GM12878 (cell line): ENCODE measurements at places on chromosomes 2 and 18.

- no peak for DNase-seq
These were observed 396.2 kb downstream of the ZNF516 start for GRCh38 chr18:76098674-76099411.

- DNase-seq = no peak
These were observed 1102.4 kb upstream of the ZEB2 start for GRCh38 chr2:145622285-145622684.

DNA sequence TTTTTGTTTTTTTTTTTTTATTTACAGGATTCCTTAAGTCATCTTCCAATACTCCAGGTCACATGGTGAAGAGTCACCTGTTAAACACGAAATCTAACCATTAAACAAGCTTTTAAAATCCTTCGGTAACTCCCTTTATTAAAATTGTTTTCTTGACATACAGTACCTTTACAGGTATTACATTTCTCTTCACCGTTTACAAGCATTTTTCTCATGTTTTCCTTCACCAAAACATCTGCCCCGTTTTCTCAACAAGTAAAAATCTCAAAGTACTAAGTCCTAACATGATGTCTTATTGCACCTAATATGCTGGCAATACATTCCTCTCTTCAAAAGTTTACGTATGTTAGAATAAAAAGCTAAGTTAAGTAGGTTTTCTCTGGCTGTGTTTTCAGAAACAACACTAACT, 1.1 kb downstream of the PUM2 start:
- DNase-seq = no peak

DNA sequence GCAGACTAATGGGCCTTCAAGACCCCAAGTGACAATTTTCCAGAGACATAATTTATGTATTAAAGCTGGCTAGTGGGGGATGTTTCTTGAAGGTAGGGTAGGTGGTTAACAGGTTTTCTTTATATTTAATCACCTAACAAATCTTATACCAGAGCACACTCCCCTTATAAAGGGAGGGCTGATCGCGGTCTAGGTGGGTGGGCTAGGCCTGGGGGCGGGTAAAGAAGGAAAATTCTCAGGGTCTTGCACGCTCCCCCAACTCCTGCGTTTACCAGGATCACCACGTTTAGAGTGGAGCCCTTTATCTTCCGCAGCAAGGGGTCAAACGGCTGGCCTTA, 19.9 kb upstream of the CXXC1 start:
- no peak for DNase-seq

DNA sequence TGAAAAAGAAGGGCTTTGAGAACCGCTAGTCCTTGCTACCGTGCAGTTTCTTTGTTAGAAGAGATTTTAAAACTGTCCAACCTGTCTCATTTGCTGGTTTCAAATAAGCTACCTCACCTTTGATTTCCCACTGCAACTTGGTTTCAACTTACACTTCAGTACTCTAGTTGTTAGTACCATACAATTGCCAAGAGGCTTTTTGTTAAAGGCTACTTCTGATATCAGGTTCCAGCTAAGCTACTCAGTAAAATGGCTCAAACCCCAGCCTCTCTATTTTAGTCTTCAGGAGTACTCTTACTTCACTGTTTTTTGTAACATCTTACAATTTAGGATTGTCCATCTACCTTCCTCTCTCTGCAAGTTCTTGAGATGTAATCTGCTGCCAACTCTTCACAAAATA, 91.6 kb downstream of the INO80D start:
- no peak for DNase-seq

DNA sequence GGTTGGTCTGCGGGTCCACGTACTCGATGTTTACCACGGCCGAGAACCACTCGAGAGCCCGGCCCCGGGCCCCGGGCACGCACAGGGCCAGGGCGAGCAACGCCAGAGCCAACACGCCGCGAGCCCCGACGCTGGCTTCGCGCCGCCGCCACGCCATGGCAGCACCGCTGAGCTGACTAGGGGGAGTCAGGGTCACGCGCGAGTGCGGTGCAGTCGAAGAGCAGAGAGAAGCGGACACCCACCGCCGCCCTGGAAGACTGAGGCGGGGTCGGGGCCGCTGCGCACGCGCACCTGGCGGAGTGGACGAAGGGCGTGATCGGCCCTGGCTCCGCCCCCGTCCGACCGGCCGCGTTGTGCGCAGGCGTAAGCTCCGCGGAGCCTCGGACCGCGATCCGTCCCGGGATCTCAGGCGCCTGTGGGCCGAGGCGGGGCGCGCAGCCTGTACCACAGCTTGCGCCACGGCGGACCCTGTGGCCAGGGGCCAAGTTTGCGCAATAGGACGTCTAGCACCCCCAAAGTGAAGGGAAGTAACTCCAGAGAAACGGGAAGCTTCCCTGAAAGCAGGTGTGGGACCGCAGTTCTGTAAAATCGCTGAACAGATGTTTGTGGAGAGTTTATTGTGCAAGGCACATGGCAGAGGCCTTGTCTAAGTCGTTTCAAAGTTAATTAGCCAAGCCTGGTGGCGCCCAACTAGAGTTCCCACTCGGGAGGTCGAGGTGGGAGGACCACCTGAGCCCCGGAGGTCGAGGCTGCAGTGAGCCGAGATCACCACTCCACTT, at the start of gene RNF149:
TSS of gene RNF149 (minus strand) at position 270 of the 779 bp plus-strand sequence. CDS start at position 157, 113 bp downstream.
- peak; percentile 61 for DNase-seq

DNA sequence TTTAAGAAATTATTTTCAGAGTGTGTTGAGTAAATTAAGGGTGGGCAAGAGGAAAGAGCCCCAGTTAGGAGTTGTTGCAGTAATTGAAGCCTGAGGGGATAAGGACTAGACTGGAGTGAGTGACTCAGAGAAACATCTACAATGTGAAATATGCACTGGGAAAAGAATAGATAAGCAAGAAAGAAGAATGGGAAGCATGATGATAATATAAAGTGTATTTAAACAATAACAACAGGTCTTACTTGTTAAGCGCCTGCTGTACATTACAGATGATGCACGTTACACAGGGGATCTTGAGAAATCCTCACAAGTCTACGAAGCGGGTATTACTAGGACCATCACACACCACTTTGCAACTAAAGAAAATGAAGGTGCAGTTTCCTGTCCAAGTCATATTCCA, 73.6 kb upstream of the STK17B start:
- no peak for DNase-seq

- no peak for DNase-seq
These were observed 142.2 kb downstream of the CCDC102B start for GRCh38 chr18:68940039-68940438.

DNA sequence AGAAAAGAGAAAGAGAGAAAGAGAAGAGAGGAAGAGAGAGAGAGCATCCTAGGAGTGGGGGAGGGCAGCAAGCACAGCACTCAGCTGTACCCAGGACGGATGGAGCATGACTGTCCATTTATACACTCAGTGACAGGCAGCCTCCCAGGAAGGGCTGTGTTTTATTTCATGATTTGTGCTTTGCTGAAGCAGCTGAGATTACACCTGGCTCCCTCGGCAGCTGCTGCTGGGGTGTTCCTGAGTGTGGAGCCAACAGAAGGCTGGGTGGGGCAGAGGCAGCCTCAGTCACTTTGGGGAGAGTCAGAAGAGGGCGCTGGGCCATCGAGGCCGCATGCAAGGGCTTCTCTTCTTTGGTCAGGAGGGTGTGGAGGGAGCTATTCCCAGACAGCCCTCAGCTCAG, 47.8 kb upstream of the TEX51 start:
- no peak for DNase-seq

DNA sequence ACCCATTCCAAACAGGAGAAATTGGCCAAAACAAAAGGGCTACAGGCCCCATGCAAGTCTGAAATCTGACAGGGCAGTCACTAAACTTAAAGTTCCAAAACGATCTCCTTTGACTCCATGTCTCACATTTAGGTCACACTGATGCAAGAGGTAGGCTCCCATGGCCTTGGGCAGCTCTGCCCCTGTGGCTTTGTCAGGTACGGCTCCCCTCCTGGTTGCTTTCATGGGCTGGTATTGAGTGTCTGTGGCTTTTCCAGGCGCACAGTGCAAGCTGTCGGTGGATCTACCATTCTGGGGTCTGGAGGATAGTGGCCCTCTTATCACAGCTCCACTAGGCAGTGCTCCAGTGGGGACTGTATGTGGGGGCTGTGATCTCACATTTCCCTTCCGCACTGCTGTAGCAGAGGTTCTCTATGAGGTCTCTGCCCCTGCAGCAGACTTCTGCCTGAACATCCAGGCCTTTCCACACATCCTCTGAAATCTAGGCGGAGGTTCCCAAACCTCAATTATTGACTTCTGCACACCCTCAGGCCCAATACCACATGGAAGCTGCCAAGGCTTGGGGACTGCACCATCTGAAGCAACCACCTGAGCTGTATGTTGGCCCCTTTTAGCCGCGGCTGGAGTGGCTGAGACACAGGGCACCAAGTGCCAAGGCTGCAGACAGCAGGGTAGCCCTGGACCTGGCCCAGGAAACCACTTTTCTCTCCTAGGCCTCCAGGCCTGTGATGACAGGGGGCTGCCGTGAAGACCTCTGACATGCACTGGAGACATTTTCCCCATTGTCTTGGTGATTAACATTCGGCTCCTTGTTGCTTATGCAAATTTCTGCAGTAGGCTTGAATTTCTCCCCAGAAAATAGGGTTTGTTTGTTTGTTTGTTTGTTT, 28.7 kb downstream of the PARD6G start:
- DNase-seq = no peak

DNA sequence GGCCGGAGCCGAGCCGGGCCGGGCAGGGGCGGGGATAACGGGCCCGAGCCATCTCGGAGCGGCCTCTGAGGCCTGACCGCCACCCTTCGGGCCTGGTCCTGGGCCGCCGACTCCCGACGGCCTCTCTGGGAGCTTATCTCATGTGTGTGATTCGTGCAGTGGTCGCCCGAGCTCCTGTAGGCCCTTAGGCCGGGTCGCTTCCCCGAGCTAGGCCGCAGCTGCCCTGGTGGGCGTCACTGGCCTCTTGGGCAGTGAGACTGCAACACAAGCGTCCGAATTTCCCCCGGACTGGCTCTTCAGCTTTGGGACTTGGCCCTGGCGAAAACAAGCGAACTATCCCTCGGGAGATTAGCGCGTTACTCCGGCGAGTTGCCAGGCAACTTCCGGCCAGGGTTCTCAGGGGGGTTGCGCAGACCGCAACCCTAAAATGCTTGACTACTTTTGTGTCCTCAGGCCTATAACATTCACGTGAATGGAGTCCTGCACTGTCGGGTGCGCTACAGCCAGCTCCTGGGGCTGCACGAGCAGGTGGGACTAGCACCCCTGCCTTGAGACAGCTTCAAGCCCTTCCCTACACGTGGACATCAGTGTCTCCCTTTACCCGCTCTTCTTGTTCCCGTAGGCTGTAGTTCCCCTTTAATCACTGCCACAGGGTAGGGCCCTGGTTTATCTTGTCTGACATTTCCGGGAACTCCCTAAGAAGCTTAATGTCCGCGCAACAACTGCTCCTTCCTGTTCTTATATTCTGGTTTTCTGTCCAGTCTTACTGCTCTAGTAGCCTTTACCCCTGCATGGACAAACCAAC, 602 bp downstream of the SNX17 start:
- DNase-seq = peak; percentile 32

DNA sequence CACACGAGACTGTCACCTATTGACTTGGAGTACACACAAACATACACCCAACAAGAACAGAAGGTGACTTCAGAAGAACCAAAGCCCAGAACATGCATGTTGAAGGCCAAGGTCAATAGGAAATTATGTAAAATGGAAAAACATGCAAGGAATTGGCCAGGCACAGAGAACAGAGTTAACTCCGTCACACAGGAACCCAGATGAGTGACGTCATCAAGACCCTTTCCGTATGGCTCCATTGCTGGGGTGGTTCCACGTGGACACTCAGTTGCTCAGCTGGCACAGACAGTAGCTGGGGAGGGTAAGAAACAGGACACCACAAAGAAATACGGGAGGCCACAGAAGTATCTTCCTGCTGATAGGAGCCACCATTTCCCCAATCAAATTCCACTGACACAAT, 18.4 kb downstream of the SOX11 start:
- no peak for DNase-seq

- DNase-seq = peak; percentile 66
These were observed 46.7 kb upstream of the KCNF1 start for GRCh38 chr2:10864861-10865636.

DNA sequence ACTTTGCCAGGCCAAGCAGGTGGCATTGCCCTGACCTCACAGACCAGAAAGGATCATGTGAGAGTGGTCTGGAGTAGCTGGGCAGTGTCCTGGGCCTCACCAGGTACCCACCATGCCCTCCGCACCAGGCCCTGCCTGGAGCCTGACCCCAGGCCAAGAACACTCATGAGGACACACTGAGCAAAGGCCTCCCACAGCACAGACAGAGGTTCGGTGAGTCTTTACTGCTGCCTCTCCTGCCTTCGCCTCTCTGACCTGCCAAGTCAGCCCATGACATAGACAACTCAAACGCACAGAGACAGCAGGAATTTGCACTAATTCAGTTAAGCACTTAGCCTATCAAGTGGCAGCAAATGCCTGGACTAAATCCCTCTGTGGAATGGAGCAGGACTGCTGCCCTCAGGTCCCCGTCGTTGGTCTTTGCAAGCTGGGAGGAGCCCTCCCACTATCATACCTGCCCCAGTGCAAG, 62.5 kb downstream of the RHOB start:
- DNase-seq = no peak

- DNase-seq = no peak
These were observed 102.4 kb downstream of the CACNB4 start for GRCh38 chr2:151996243-151997003.

GRCh38 chr2:68506170-68506569, 38.8 kb downstream of the APLF start:
- no peak for DNase-seq
